SK-N-SH (cell line): ENCODE measurements at places on chromosomes 6 and 20. TPM values are rescaled to one million over a fixed set of nuclear protein-coding genes. Genes with fewer than 3 reads are reported as not detected.

Gene DEFB126
- polyA plus RNA-seq: not detected in 2 replicates

DNA sequence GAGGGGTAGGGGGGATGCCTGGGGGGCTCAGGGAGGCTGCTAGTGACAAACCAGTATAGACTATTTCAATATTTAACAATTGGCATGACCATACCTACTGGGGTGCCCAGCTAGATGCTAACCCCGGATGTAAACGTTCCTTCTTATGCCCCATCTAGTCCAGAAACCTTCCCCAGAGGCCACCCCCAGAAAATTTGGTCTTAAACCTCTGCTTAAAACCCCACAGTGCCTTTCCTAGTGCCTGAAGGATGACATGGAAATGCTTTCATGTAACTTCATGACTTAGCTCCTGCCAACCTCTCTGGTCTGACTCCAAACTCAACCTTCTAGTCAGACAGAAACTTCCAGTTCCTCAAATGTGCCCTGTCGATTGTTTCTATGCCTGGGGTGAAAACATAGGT lies 52.0 kb downstream of the JPH2 start:
- DNase-seq: peak; percentile 59
- no peak overlapping the region for H3K4me3 ChIP-seq
- no peaks in the 10 kb centered on the region for H3K36me3 ChIP-seq
- H3K4me1 ChIP-seq: no peaks in the 10 kb centered on the region
- no peaks in the 10 kb centered on the region for H3K27me3 ChIP-seq
- H3K27ac ChIP-seq: no peak overlapping the region

DNA sequence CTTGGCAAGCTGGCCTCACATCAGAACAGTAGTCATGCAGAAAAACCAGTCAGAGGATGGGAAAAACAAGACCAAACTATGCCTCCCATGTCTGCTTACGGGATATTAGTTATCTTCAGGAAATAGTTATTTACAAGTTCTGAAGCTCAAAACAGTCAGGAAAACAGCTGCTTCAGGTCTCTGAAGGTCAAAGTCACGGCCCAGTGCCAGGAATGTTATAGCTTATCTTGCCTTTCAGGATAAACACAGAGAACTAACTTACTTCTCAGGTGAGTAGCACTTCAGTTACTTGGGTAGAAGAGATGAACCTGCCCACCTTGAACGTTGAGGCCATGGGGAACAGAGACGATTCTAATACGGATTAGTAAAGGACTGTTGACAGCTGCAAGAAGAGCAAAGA lies 310.7 kb downstream of the KIF16B start:
- no peak overlapping the region for H3K27ac ChIP-seq
- H3K36me3 ChIP-seq: no peaks in the 10 kb centered on the region
- H3K4me3 ChIP-seq: no peak overlapping the region
- H3K4me1 ChIP-seq: peaks cover 8% of the 10 kb centered on the region; the same call in 1 of the 2 replicates
- no peaks in the 10 kb centered on the region for H3K27me3 ChIP-seq

- no peak overlapping the region for H3K4me3 ChIP-seq
- no peaks in the 10 kb centered on the region for H3K27me3 ChIP-seq
Observed at GRCh38 chr6:113649276-113649675, 207.9 kb upstream of the MARCKS start.

- no peak overlapping the region for H3K4me3 ChIP-seq
- no peaks in the 10 kb centered on the region for H3K4me1 ChIP-seq
- no peaks in the 10 kb centered on the region for H3K27me3 ChIP-seq
- H3K27ac ChIP-seq: no peak overlapping the region
- DNase-seq: peak; percentile 0
- no peaks in the 10 kb centered on the region for H3K36me3 ChIP-seq
Observed at GRCh38 chr6:120198033-120198432, 848.5 kb upstream of the MAN1A1 start.
